ENCODE measurements at places on chromosomes 11 and 22. TPM values are rescaled to one million over a fixed set of nuclear protein-coding genes. Genes with fewer than 3 reads are reported as not detected.

The MMP8 gene
- not detected for total RNA-seq

The FBXO3 gene
- total RNA-seq, result 26.6 TPM

The CFL1 gene
- 1,455 TPM for total RNA-seq

The FAT3 gene
- under 0.01 TPM for total RNA-seq

The PKP3 gene
- 0.32 TPM for total RNA-seq

The OSM gene
- total RNA-seq, result not detected

The SLC25A18 gene
- not detected for total RNA-seq

The CATSPERZ gene
- total RNA-seq, result 0.61 TPM

The OR8D4 gene
- under 0.01 TPM for total RNA-seq

The TUG1 gene
- 36.8 TPM for total RNA-seq
